ENCODE measurements at places on chromosomes 12 and 14.

GRCh38 chr12:25852792-25853191, 105.7 kb upstream of the RASSF8 start:
- no peak for DNase-seq

- no peak for DNase-seq
Measured at GRCh38 chr14:90773705-90774104, 42.5 kb downstream of the TTC7B start.

- DNase-seq: peak; percentile 91
Measured at GRCh38 chr12:106058256-106059182, 80.2 kb downstream of the NUAK1 start.

- DNase-seq: peak; percentile 16
Measured at GRCh38 chr12:69101505-69101904, 137.9 kb upstream of the CPSF6 start.

GRCh38 chr14:69876221-69876847, 2.9 kb upstream of the SMOC1 start:
- DNase-seq: no peak

GRCh38 chr12:100138048-100138802, 4.4 kb downstream of the BLTP3B start:
- peak; percentile 28 for DNase-seq

Data from RPMI7951 (cell line).